ENCODE measurements at places on chromosomes 1 and 21. TPM values are rescaled to one million over a fixed set of nuclear protein-coding genes. Genes with fewer than 3 reads are reported as not detected.

- DNase-seq = no peak
Measured at GRCh38 chr1:66613187-66613586, 79.2 kb downstream of the SGIP1 start.

Gene HCN3
- total RNA-seq = 0.06 TPM

Gene SERINC2
- 13.3 TPM for total RNA-seq

Gene HSD3B1
- total RNA-seq = not detected

Gene SLC6A9
- total RNA-seq = not detected

Gene KRTAP19-1
- not detected for total RNA-seq

Gene PYGO2
- total RNA-seq = 22.2 TPM

DNA sequence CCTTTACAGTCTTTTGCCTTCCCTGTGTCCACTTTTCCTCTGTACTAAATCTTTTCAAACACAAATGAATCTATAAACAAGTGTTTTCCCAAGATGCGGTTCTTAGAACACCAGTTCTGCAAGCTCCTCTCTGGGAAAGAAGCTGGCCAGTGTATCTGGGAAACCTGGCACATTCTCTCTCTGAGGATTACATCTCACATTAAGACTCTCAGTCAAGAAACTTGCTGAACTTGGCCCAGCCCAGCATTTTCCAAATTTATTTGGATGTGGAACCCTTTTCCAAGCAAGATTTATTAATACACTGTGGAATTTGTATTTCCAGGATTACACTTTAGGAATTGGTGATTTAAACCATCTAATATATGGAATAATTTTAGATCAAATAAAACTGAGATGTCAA is 105.7 kb downstream of the ZNF281 start:
- DNase-seq = no peak

DNA sequence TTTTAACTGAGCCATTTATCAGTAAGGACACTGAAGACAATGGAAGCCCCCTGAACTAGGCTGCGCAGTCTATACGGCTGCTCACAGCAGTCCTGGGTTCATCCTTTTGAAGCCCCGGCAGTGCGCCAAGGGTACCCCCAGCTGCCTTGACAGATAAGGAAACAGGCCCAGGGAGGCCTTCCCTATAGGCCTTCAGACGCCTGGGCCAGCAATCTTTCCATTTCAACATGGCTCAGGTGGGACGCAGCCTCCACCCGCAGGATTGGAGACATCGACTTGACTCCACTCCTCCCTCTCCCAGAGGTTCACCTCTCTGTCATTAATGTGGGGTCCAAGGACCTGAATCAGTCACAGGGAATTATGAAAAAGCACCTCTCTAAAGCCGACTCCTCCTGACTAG is 2.8 kb upstream of the LYPD8 start:
- DNase-seq = no peak

- DNase-seq = no peak
Measured at GRCh38 chr21:38721055-38721454, 84.7 kb upstream of the ETS2 start.
